RWPE1 (cell line): ENCODE measurements at places on chromosomes 1 and 21.

DNA sequence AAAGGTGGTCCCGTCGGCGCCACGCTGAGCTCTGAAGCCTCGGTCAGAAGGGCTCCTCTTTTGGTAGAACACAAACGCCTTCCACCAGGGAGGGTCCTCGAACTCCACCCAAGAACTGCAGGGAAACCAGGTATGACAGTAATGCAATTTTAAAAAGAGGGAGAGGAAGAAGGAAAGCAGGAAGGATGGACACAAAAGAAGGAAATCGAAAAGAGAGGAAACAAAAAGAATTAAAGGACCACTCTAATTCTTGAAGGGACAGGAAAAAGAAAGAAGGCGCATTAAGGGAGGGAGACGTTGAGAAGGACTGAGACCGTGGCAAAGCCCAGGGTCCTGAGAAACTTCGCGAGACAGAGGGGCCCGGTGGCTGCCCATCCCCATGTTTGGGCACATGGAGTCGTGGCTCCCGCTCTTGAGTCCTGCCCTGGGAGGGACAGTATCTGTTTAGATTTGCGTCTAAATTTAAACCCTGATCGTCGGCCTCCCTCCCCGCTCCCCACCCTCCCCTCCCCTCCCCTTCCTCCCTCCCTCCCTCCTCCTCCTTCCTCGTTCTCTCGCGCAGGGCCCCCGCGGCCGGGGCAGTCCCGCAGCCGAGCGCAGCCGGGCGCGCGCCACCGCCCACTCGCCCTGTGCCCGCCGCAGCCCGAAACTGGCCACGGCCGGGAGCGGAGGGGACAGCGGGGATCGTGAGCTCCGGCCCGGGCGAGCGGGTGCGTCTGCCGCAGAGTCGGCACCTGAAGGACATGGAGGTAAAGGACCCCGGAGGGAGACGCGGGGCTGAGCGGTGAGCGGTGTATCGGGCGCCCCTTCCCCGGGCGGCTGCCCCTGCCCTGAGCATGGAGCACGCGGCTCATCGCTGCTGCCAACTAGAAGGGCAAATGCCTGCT lies at the start of gene RCSD1:
TSS of gene RCSD1 (plus strand) at position 552 of the 887 bp plus-strand sequence. CDS start at position 744, 192 bp downstream.
- peak; percentile 21 for DNase-seq

DNA sequence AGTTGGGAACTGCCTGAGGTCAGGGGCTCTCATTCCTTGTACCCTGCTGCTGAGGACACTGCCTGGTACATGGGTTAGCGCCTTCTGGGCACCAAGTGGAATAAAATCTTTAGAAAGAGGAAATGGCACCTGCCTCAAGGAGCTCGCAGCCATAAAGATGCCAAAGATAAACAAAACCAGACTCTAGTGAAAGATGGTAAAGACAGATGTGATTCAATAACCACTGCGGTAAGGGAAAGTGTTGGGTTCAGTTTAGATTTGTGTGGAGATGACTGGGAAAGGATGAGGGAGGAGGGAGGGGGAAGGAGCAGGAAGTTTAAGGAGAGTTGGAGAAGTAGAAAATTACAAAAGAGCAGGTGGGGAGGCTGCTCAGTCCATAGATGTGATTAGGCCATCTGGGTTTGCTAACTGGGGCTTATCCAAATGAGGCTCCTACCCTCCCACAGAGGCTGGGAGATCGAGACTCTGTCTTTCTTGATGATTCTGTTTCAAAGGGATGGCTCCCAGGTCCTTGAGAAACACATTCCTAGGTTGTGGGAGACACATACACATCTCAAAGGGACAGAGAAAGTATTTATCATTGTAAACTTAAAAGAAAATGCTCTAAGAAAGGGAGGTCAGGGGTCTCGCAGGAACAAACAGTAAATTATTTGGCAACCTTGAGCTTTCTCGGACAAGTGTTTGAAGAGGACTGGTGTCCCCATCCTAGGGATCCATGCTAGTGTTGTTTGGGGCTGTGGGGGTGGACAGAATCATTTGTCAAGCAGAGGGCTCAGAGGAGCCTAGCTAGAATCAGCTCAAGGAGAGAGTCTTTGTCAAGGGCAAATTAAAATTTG lies 65.7 kb upstream of the MORC3 start:
- DNase-seq: no peak

- no peak for DNase-seq
Observed at GRCh38 chr1:63747445-63747844, 26.4 kb upstream of the ROR1 start.

- DNase-seq: no peak
Observed at GRCh38 chr1:18578271-18578670, 52.4 kb upstream of the PAX7 start.

DNA sequence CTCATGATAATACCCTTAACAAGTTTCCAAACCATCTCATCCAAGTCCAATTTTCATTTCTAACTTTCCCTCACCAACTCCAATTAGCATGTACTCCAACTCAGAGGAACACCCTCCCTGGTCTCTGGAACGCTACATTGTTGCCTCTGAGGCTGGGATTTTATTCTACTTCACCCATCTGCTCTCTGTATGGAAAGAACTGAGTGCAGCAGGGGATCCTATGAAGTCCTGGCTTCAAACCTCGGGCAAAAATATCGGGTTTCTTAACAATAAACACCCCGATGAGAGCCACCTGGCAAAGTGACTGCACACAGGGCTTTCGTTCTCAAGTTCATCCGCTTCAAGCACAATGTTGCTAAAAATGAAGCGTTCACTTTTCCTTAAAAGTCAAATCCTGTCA lies 99.6 kb downstream of the CRB1 start:
- DNase-seq: no peak

DNA sequence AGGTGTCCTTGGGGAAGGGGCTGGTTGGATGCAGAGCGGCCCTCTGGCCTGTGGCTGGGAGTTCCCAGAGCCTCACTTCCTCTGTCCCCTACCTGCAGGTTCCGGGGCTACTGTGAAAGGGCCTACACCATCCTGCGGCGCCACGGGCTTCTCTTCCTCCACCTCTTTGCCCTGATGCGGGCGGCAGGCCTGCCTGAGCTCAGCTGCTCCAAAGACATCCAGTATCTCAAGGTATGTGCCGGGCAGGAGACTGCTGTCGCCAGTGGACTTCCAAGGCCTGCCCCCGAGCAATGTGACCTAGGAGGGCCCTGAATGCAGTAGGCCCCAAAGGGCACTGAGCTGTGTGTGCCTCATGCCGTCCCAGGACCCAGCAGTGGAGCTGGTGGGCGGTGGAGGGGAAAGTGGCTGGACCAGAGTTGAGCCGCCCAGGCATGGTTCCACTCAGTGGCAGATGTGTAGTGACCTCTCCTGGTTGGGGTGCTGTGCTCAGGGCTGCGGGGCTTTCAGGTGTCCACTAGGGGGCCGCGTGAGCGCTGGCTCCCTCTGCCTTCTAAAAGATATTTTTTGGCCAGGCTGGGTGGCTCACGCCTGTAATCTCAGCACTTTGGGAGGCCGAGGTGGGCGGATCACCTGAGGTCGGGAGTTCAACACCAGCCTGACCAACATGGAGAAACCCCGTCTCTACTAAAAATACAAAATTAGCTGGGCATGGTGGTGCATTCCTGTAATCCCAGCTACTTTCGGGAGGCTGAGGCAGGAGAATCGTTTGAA lies 73.4 kb downstream of the PIK3CD start:
- DNase-seq: peak; percentile 71

DNA sequence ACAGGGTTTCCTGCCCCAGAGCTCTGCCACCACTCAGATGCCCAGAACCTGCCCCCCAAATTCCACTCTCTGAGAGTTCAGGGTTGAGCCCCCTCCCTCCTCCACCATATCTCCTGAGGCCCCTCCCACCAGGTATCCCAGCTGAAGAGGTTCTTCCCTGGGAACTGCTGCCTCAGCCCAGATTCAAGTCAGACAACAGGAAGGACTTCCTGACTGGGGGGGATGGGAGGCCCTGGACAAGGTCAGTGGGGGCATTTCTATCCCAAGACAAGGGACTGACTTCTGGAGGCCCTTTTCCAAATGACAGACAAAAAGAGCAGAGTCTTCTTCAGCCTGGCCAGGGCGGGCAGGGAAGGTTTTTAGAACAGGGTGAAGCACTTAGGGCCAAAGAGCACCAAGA lies 24.1 kb upstream of the TENT5B start:
- DNase-seq: no peak

DNA sequence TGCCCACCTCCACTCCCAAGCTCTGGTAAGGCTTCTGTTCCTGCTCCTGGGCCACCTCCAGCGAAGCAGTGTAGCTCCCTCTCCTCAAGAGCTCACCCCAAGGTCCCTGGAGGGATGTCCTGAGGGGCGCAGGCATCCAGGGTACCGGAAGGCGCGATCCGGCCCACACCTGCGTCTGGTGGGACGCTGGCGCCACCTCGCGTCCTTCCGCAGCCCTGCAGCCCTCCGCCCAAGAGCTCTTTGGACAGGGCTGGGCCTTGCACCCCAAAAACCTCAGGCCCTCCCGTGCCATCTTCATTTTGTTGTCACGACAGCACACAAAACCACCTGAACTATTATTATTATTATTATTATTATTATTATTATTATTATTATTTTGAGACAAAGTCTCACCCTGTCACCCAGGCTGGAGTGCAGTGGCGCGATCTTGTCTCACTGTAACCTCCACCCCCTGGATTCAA lies 49.2 kb upstream of the PAX7 start:
- peak; percentile 45 for DNase-seq

DNA sequence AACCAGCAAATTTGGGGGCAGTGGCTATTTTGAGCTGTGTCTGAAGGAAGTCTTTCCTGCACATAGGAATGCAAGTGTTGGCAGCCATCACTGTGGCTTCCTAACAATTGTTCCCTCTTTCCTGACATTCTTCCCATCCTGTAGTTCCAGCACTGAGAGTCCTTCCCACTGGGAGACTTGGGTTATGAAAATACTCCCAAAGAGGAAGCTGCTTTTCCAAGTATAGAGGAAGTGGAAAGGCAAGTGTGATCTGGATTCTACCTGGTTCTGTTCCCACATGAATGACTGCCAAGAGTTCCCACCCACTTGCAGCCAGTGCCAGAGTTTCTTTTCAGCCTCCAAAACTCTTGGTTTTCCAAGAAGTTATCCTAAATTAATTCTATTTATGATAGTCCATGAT lies 98.5 kb upstream of the CD53 start:
- no peak for DNase-seq

GRCh38 chr1:34319218-34319617 lies 142.5 kb downstream of the C1orf94 start:
- no peak for DNase-seq

DNA sequence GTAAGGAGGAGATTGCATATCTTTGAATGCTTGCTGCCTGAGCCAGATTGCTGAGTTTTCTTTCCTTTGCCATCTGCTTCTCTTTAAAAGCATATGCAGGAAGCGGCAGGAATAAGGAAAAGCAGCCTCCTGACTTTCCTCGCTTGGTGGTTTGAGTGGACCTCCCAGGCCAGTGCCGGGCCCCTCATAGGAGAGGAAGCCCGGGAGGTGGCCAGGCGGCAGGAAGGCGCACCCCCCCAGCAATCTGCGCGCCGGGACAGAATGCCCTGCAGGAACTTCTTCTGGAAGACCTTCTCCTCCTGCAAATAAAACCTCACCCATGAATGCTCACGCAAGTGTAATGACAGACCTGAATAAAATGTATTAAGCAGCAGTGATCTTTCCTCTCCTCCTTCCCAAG lies 1.5 kb downstream of the CORT start:
- no peak for DNase-seq

GRCh38 chr1:24691051-24691450 lies 47.9 kb downstream of the SRRM1 start:
- DNase-seq: no peak

DNA sequence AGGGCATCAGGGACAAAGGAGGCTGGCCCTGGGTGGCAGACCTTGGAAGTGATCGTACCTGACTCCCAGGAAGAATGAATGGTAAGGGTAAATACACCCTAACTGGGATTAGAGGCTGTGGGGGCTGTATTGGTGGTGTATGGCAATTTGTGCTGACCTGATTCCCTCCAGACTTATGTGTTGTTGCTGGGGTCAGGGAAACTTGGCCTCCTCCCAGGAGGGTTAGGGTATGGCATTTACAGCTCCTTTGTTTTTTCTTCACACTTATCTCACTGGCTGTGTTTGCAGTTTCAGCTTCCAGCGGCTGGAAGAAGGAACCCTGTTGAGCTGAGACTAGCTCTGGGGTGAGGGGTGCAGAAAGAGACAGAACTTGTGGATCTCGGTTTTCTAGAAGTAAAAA lies 8.2 kb downstream of the VANGL1 start:
- DNase-seq: no peak

GRCh38 chr1:222697826-222698225 lies 14.5 kb downstream of the AIDA start:
- no peak for DNase-seq

- DNase-seq: no peak
Observed at GRCh38 chr1:45047032-45047431, 35.0 kb downstream of the UROD start.

DNA sequence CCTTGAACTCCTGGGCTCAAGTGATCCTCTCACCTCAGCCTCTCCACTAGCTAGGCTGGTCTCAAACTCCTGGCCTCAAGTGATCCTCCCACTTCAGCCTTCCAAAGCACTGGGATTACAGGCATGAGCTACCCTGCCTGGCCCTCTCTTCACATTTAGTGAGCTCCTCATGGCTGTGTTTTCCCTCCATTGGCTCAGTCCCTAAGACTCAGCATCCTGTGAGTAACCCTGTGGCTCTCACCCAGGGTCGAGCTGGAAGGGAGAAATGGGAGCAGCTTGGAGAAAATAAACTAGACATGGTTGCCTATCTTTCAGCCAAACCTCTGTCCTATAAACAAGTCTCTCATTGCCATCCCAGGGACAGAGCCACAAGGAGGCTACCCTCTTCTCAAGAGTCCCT lies 17.5 kb downstream of the NCF2 start:
- DNase-seq: no peak

GRCh38 chr1:12518931-12519692 lies 98.9 kb downstream of the DHRS3 start:
- no peak for DNase-seq

GRCh38 chr1:92356956-92357355 lies 58.1 kb downstream of the RPAP2 start:
- DNase-seq: no peak

GRCh38 chr1:210321131-210321530 lies 7.6 kb upstream of the HHAT start:
- DNase-seq: peak; percentile 19

DNA sequence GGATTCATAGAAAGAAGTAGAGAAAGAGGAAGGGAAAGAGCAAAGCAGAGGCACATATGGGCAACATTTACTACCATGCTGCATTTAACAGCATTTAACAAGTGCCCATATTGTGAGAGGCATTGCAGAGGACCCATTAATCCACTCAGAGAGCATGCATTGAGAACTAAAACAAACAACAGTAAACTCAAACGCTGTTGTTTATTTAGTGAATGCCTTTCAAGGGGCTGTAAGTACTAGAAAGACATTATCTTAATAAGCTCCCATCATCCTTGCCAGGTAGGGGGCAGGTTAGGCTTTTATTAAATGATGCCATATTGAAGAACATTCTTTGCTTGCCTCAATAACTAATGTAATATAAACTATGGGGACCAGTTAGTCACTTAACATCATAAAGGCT lies 254.3 kb upstream of the DAB1 start:
- DNase-seq: no peak

- peak; percentile 66 for DNase-seq
Observed at GRCh38 chr1:8096105-8097011, 70.2 kb upstream of the ERRFI1 start.
